ENCODE measurements at places on chromosomes 6 and 20. TPM values are rescaled to one million over a fixed set of nuclear protein-coding genes. Genes with fewer than 3 reads are reported as not detected.
A peak's percentile ranks its signal among the peaks of the same experiment; 100 is the strongest.

The SLC25A27 gene
- 0.69 TPM for polyA plus RNA-seq

The HSPA1B gene
- 86.4 TPM for polyA plus RNA-seq

- no peak for DNase-seq
- no peaks in the 10 kb centered on the region for H3K36me3 ChIP-seq
- no peak overlapping the region for H3K27ac ChIP-seq
- no peaks in the 10 kb centered on the region for H3K27me3 ChIP-seq
- no peaks in the 10 kb centered on the region for H3K4me1 ChIP-seq
Observed at GRCh38 chr6:77511860-77512259, 48.6 kb upstream of the HTR1B start.

GRCh38 chr6:158158123-158158522 is 9.9 kb downstream of the SERAC1 start:
- H3K27ac ChIP-seq = no peak overlapping the region
- no peaks in the 10 kb centered on the region for H3K27me3 ChIP-seq
- H3K4me1 ChIP-seq = no peaks in the 10 kb centered on the region
- DNase-seq = no peak
- no peaks in the 10 kb centered on the region for H3K36me3 ChIP-seq
- H3K4me3 ChIP-seq = no peak overlapping the region

- H3K4me3 ChIP-seq = no peak overlapping the region
- H3K27me3 ChIP-seq = no peaks in the 10 kb centered on the region
- H3K27ac ChIP-seq = no peak overlapping the region
- H3K36me3 ChIP-seq = no peaks in the 10 kb centered on the region
Observed at GRCh38 chr6:93581371-93581770, 162.0 kb upstream of the EPHA7 start.

- no peak overlapping the region for H3K27ac ChIP-seq
- no peaks in the 10 kb centered on the region for H3K36me3 ChIP-seq
- H3K4me1 ChIP-seq = no peaks in the 10 kb centered on the region
- no peak for DNase-seq
- H3K4me3 ChIP-seq = no peak overlapping the region
Observed at GRCh38 chr6:7523922-7524321, 17.5 kb upstream of the DSP start.

DNA sequence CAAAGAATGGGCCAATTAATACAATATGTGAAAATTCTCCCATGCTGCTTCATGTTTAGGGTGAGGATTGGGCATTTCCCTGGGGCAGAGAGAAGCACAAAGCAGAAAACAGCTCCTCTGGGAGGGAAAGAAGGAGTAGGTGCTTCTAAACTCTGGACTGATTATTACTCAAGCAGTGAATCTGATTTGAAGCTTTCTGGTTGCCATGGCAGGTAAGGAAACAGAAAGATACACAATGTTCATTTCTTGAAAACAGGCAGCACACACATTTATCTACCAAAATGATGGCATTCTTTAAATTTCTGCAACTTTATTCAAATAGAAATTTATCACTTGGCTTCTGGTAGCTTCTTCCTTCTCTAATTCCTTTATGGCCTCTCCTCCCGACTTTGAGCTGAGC is 305.4 kb upstream of the CHD6 start:
- H3K27ac ChIP-seq = no peak overlapping the region
- no peak for DNase-seq
- no peaks in the 10 kb centered on the region for H3K36me3 ChIP-seq
- no peaks in the 10 kb centered on the region for H3K4me1 ChIP-seq
- H3K4me3 ChIP-seq = no peak overlapping the region
- peaks cover 8% of the 10 kb centered on the region for H3K27me3 ChIP-seq

GRCh38 chr6:45574014-45574461 is 196.3 kb upstream of the SUPT3H start:
- H3K36me3 ChIP-seq = no peaks in the 10 kb centered on the region
- DNase-seq = no peak
- H3K27me3 ChIP-seq = peaks cover 3% of the 10 kb centered on the region
- no peaks in the 10 kb centered on the region for H3K4me1 ChIP-seq
- no peak overlapping the region for H3K27ac ChIP-seq

DNA sequence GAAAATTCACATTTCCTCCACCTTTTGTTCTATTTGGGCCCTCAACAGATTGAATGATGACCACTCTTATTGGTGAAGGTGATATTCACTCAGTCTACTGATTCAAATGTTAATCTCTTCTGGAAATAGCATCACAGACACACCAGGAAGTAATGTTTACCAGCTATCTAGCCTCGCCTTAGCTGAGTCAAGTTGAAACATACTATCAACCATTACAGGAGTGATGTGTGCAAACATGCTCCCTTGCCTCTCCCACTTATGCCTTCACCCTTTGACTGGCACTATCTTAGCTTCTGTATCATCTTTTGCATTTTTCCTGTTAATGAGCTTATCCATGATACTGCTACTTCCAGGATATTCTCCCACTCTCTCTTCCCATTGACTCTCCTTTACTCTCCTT is 191.9 kb downstream of the CENPW start:
- H3K4me1 ChIP-seq = no peaks in the 10 kb centered on the region
- H3K27me3 ChIP-seq = no peaks in the 10 kb centered on the region

The DPPA5 gene
- not detected for polyA plus RNA-seq

The HLA-DQB2 gene
- polyA plus RNA-seq = not detected

DNA sequence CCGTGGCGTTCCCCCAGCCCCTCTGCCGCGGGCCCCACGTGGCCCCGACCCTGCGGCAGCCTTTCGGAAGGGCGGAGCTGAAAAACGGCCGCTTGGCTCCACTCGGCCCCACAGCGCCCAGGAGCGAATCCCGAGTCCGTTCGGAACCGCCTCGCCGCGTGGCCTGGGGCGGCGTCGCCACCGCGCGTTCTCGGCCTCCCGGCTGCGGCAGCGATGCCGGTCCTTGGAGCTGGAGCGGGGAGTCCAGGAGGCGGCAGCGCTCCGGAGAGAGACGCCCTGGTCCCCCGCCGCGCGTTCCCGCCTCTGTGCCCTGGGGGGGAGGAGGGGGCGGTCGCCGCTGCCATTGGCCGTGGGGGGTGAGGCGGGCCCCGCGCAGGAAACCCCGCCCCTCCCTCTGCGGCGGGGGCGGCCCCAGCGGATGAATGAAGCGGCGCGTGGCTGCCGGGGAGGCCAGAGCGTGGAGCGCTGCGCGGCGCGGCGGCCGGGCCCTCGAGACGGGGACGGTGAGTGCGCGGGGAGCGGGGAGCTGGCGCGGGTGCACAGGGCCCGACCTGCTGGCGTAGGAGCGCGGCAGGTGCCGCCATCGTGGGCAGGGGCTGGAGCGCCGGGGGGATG is at the start of gene SLCO4A1:
SLCO4A1 (plus strand) TSS at position 453 of the 615 bp plus-strand sequence. CDS start 13,952 bp downstream, outside the sequence.
- no peaks in the 10 kb centered on the region for H3K27me3 ChIP-seq
- H3K36me3 ChIP-seq = peaks cover 28% of the 10 kb centered on the region
- peak; percentile 98 for DNase-seq
- H3K27ac ChIP-seq = peak within 1 kb of the TSS; percentile 80
- peaks cover 10% of the 10 kb centered on the region for H3K4me1 ChIP-seq

DNA sequence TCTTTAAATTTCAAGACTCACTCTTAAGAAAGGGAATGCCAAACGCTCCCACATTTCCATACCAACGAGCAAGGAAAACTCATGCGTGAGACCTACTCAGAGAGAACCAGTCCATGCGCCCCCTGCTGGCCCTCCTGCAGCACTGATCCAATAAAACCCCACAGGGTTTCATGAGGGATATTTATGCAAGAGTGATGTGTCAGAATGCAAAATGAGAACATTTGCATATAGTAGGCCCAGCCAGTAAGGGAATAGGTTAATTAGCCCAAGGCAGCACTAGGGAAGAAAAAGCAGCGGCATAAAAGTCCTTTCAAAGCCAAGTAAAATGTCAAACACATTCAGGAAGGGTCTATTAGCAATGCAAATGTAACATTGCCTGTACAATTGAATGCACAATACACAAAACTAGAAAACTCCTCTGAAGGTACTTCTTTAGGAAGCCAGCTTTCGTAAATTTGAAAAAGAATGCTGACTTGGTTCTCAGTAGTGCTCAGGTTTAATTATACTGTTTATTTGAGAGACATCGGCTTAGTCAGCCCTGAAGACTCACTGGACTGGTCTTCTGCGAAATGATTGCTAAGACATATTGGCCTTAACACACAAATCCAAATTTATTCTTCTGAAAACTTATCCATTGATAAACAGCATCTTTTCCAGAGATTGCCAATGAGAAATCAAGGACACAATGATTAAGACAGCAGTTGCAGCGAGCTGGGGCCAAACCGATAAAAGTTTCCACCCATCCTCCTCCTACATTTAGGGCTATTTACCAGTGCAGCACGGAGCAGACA is 93.2 kb downstream of the GMPR start:
- DNase-seq = peak; percentile 86
- H3K4me3 ChIP-seq = no peak overlapping the region
- no peaks in the 10 kb centered on the region for H3K36me3 ChIP-seq

GRCh38 chr6:14016935-14017625 is 92.3 kb downstream of the RNF182 start:
- H3K4me3 ChIP-seq = no peak overlapping the region
- H3K27me3 ChIP-seq = no peaks in the 10 kb centered on the region
- H3K27ac ChIP-seq = no peak overlapping the region
- H3K4me1 ChIP-seq = no peaks in the 10 kb centered on the region

GRCh38 chr6:254016-254415 is 38.3 kb upstream of the DUSP22 start:
- H3K27me3 ChIP-seq = peaks cover 38% of the 10 kb centered on the region
- H3K27ac ChIP-seq = no peak overlapping the region
- no peak for DNase-seq
- H3K4me1 ChIP-seq = no peaks in the 10 kb centered on the region

DNA sequence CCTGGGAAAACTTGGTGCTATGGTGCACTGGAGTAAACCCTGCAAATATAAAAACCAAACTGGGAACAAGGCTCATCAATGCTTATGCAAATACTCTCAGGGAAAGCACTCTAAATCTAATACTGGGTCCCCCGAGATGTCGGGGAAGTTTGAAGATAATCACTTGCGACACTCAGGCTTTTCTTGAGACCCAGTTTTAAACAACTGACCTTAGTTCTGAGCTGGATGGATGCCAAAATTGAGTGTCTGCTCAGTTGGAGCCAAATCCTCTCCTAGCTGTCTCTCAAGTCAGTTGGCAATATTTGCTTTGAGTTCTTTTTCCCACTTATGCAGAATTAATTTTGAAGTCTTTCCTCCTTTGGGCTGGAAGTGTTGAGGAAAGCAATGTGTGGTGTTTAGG is 75.5 kb upstream of the CD2AP start:
- no peaks in the 10 kb centered on the region for H3K4me1 ChIP-seq
- no peak overlapping the region for H3K4me3 ChIP-seq
- DNase-seq = no peak
- no peaks in the 10 kb centered on the region for H3K27me3 ChIP-seq

The PHACTR2 gene
- 13.2 TPM for polyA plus RNA-seq

DNA sequence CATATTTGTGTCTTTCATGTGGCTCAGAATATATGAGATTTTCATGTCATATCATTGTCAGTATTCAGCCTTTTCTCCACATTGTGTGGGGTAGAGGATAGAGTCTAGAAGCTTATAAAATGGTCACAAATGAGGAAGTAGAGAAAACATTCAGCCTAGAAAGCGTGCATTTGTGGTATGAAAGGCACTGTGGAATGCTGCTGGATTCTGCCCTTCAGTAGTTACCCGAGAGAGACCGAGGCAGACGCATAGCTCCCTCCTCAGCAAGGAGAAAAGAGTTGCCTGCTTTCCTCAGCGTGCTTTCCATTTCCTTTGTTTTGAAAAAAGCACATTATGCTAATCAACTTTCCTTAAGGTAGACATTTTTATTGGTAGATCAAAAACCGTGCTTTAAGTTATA is 28.7 kb downstream of the MYB start:
- peaks cover 93% of the 10 kb centered on the region for H3K36me3 ChIP-seq
- no peaks in the 10 kb centered on the region for H3K4me1 ChIP-seq
- no peak for DNase-seq
- peak overlapping the region; percentile 0 for H3K27ac ChIP-seq
- no peaks in the 10 kb centered on the region for H3K27me3 ChIP-seq

- no peaks in the 10 kb centered on the region for H3K4me1 ChIP-seq
- H3K4me3 ChIP-seq = no peak overlapping the region
- DNase-seq = no peak
- H3K27ac ChIP-seq = no peak overlapping the region
- H3K27me3 ChIP-seq = peaks cover 2% of the 10 kb centered on the region
Observed at GRCh38 chr20:60000271-60001042, 42.2 kb downstream of the CDH26 start.

All from K562 (cell line).